ENCODE measurements at places on chromosomes 13 and 19. TPM values are rescaled to one million over a fixed set of nuclear protein-coding genes. Genes with fewer than 3 reads are reported as not detected.

DNA sequence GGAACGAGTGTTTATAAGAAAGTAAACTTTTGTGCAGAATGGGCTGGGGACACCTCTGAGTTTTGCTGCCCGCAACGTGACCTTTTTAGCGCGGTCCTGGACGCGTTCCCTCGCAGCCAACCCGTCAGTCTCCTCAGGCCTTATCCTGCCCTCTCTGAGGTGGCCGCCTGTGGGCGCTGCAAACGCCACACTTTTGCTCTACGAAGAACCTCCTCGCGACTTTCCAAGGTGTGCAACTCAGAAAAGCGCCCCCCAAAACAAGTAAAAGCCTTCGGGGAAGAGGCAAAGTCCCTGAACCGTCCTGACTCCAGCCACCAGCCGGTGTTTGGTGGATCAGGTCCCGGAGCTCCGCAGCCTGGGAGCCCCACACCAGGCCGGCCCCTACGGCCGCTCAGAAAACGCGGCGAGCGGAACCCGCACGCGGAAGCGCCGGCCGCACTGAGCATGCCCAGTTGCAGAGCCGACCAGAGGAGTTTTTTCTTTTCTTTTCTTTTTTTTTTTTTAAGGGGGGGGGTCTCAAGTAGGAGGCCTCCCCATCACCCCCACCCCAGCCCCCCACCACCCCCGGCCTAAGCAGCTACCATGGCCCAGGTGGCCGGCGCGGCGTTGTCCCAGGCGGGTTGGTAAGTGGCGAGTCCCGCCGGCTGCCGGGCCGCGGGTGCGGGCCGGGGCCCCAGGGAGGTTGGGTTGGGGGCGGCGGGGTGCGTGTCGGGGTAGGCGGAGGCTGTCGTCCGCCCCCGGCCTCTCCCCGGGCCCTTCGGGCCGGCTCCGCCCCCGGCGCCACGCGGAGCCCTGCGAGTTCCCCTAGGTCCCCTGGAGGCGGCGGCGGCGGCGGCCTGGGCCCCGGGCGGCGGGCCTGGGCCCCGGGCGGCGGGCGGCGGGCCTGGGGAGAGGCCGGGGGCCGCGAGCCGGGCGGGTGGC, at the start of gene TDRD3:
Gene TDRD3 (plus strand): TSS at position 438 of the 921 bp plus-strand sequence. CDS start 145 bp downstream, at position 583.
- peak within 1 kb of the TSS; percentile 73 for H3K27ac ChIP-seq
- no peaks in the 10 kb centered on the region for H3K27me3 ChIP-seq
- peak within 1 kb of the TSS; percentile 89 for H3K4me3 ChIP-seq

DNA sequence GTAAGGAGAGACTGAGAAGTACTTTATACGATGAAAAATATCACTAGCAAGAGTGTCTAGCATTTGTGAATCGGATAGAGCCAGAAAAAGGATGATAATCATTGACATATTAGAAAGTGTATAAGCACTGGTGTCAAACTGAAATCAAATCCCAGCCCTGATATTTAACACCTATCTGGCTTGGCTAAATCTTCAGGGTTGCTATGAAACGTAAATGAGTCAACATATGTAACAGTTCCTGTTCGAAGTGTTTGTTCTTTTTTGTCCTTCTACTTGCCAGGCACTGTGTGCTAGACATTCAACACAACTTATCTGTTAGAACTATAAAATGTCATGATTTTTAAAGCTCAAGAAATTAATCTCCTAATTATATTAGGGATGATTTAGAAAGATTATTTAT, 40.8 kb downstream of the SERPINE3 start:
- H3K4me1 ChIP-seq: peaks cover 15% of the 10 kb centered on the region
- no peak overlapping the region for H3K4me3 ChIP-seq
- peak; percentile 34 for DNase-seq
- no peaks in the 10 kb centered on the region for H3K27me3 ChIP-seq
- H3K27ac ChIP-seq: no peak overlapping the region

- no peaks in the 10 kb centered on the region for H3K27me3 ChIP-seq
- no peak overlapping the region for H3K27ac ChIP-seq
- H3K4me3 ChIP-seq: no peak overlapping the region
- H3K4me1 ChIP-seq: no peaks in the 10 kb centered on the region
- no peaks in the 10 kb centered on the region for H3K36me3 ChIP-seq
These were observed 244.2 kb upstream of the ZNF507 start for GRCh38 chr19:32101206-32101605.

KLF1 gene
- not detected for total RNA-seq

- peaks cover 18% of the 10 kb centered on the region for H3K4me1 ChIP-seq
- H3K27ac ChIP-seq: no peak overlapping the region
- no peaks in the 10 kb centered on the region for H3K27me3 ChIP-seq
These were observed 39.4 kb downstream of the RFX2 start for GRCh38 chr19:6070720-6071485.

CYP2B6 gene
- not detected for total RNA-seq

GRCh38 chr13:105984236-105984635, 551.2 kb downstream of the EFNB2 start:
- H3K27ac ChIP-seq: no peak overlapping the region
- peak; percentile 50 for DNase-seq
- H3K36me3 ChIP-seq: no peaks in the 10 kb centered on the region

RYR1 gene
- total RNA-seq: not detected

- H3K27ac ChIP-seq: no peak overlapping the region
- no peaks in the 10 kb centered on the region for H3K4me1 ChIP-seq
- peak; percentile 18 for DNase-seq
These were observed 10.0 kb downstream of the DPF1 start for GRCh38 chr19:38213911-38214625.

GRCh38 chr13:93477238-93477637, 250.6 kb downstream of the GPC6 start:
- no peaks in the 10 kb centered on the region for H3K36me3 ChIP-seq
- H3K27me3 ChIP-seq: no peaks in the 10 kb centered on the region
- H3K27ac ChIP-seq: no peak overlapping the region
- no peak overlapping the region for H3K4me3 ChIP-seq
- peaks cover 33% of the 10 kb centered on the region for H3K4me1 ChIP-seq
- DNase-seq: peak; percentile 25

MYH14 gene
- total RNA-seq: 28.5 TPM

DNA sequence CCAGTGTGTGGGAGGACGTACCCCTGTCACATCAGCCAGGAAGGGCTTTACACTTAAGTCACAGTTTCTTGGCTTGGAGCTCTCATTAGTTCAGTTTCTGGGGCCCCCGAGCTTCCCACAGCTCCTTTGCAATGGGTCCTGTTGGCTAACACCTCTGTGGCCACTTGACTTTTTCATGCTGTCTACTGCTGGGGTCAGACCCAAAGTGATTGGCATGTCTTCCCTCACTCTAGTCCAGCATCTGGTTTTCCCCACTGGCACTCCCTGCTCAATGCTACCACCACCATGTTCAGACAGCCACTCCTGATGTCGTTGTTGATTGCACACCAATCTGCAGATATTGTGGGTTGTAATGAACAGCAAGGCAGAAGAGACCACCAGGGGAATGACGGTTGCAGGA, 379.0 kb downstream of the FOXO1 start:
- no peaks in the 10 kb centered on the region for H3K27me3 ChIP-seq
- H3K4me1 ChIP-seq: peaks cover 12% of the 10 kb centered on the region
- H3K4me3 ChIP-seq: no peak overlapping the region
- no peak for DNase-seq

SYCN gene
- total RNA-seq: not detected

DNA sequence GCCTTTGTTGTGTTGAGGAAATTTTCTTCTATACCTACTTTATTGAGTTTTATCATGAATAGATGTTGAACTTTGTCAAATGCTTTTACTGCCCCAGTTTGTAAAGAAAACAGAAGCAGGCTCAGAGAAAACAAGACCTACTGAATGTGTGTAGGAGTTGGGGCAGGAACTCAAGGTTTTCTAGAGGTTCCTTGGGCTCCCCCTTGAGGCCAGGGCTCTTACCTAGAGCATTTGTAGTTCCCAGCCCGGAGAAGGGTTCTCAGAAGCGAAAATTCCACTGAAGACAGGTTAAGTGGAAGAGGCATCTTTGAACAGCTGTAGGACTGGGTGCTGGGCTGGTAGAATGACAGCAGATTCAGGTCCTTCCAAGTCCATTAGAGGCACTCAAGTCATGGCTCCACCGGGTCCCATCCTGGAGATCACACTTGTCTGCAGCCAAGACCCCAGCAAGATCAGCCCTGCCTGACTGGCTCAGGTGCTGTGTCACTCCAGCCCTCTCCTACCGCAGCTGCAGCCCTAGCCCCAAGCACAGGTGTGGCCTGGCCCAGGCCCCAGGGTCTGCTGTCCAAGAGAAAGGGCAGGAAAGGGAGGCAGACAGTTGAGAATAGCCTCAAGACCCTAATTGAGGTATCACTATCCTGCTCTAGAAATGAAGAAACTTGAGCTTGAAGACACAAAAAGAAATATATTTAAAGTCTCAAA, 425.5 kb downstream of the PCDH20 start:
- no peak overlapping the region for H3K4me3 ChIP-seq
- H3K4me1 ChIP-seq: no peaks in the 10 kb centered on the region
- H3K36me3 ChIP-seq: no peaks in the 10 kb centered on the region
- DNase-seq: peak; percentile 56
- no peak overlapping the region for H3K27ac ChIP-seq
- no peaks in the 10 kb centered on the region for H3K27me3 ChIP-seq

COL5A3 gene
- total RNA-seq: 0.12 TPM

GRCh38 chr19:43416951-43417623, 2.4 kb downstream of the TEX101 start:
- no peak overlapping the region for H3K27ac ChIP-seq
- DNase-seq: no peak
- no peaks in the 10 kb centered on the region for H3K4me1 ChIP-seq
- H3K4me3 ChIP-seq: no peak overlapping the region
- no peaks in the 10 kb centered on the region for H3K36me3 ChIP-seq
- no peaks in the 10 kb centered on the region for H3K27me3 ChIP-seq

DNA sequence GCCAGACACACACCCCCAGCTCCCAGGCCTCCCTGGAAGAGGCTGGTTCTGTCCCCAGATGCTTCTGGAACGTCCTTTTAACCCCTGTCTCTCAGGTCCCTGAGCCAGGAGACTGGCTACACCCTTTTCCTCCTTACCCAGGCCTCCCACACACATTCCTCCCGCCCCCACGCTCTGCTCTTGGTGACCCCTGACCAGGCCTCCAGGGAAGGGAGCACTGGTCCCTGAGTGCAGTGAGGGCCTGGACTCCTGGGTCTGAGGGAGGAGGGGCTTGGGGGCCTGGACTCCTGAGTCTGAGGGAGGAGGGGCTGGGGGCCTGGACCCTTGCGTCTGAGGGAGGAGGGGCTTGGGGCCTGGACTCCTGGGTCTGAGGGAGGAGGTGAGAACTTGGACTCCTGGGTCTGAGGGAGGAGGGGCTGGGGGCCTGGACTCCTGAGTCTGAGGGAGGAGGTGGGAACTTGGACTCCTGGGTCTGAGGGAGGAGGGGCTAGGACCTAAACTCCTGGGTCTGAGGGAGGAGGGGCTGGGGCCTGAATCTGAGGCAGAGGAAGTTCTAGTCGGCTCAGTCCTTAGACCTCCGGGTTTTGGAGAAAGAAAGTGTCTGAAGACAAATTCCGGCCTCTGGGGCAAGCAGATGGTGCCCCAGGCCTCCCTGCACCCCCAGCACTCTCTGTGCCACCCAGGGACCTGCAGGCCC, 527 bp downstream of the KLK6 start:
- H3K4me1 ChIP-seq: peaks cover 69% of the 10 kb centered on the region
- H3K4me3 ChIP-seq: 0 out of 2 replicates have a peak overlapping the region, but pooled peaks have one; percentile 9
- no peaks in the 10 kb centered on the region for H3K36me3 ChIP-seq
- H3K27ac ChIP-seq: peak overlapping the region; percentile 70
- DNase-seq: peak; percentile 78

DNA sequence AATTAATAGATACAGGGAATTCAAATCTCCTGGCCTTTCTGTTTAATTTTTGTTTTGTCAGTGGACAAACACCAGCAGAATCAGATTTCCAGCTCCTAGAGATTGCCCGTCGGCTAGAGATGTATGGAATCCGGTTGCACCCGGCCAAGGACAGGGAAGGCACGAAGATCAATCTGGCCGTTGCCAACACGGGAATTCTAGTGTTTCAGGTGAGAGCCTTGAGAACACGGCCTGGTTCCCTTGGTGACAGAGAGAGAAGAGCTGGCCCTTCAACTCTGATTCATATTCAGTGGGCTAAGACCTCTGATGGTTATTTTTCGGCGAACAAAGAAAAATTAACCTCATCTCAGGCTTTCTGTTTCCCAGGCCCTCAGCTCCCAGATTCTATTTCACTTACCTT, 191.3 kb downstream of the STK24 start:
- H3K4me3 ChIP-seq: no peak overlapping the region
- H3K4me1 ChIP-seq: no peaks in the 10 kb centered on the region
- no peaks in the 10 kb centered on the region for H3K27me3 ChIP-seq
- H3K36me3 ChIP-seq: no peaks in the 10 kb centered on the region
- DNase-seq: no peak

- H3K4me3 ChIP-seq: no peak overlapping the region
- H3K4me1 ChIP-seq: no peaks in the 10 kb centered on the region
- no peak overlapping the region for H3K27ac ChIP-seq
These were observed 13.3 kb downstream of the SLC25A42 start for GRCh38 chr19:19077103-19077502.

DNA sequence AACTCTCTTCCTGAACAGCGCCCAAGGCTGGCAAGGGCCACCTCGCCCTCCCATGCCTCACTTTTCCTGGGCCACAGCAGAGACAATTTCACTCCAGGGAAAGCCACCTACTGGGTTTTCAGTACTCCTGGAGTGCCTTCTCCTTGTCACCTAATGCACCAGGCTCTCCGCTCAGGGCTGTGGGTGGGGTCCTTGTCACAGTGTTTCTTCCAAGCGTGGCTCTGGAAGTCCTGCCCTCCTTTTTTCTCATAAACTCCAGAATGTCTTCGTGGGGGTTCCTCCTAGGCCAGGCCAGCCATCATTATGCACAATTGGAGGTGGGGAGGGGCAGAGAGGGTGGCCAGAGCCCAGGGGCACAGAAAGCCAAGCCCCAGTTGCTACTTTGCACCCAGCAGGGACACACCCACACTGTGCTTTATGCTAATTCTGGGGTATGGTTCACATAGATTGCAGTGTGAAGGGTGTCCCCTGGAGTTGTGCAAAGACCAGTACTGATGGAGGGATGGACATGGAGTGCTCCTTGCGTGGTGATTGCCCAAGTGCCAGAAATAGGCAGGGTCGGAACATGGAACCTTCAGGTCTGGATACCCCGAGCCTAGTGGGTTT, 78.8 kb downstream of the CHST8 start:
- H3K36me3 ChIP-seq: no peaks in the 10 kb centered on the region
- no peak for DNase-seq
- H3K4me1 ChIP-seq: no peaks in the 10 kb centered on the region

LACC1 gene
- 1.2 TPM for total RNA-seq

DNA sequence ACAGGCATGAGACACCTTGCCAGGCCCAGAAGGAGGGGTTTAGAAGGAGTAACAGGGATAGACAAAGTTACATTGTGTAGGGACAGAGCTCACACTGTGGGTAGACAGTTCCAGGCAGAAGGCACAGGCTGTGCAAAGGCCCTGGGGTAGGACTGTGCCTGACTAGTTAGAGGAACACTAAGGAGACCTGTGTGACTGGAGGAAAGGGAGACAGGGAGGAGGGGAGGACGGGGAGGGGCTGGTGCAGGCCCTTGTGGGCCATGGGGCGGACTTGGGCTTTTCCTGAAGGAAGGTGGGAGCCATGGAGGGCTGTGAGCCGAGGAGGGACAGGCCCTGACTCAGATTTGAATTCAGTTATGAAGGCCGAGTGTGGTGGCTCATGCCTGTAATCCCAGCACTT, 14.6 kb upstream of the GNA11 start:
- H3K27me3 ChIP-seq: no peaks in the 10 kb centered on the region
- DNase-seq: no peak
- H3K36me3 ChIP-seq: no peaks in the 10 kb centered on the region
- H3K4me3 ChIP-seq: no peak overlapping the region
- H3K27ac ChIP-seq: no peak overlapping the region

- no peaks in the 10 kb centered on the region for H3K36me3 ChIP-seq
- H3K4me1 ChIP-seq: peaks cover 16% of the 10 kb centered on the region
- no peak overlapping the region for H3K4me3 ChIP-seq
- DNase-seq: no peak
- H3K27me3 ChIP-seq: no peaks in the 10 kb centered on the region
- H3K27ac ChIP-seq: no peak overlapping the region
These were observed 46.1 kb upstream of the DCUN1D2 start for GRCh38 chr13:113536461-113537110.

Data from PC-3 (cell line).